Left cardiac atrium (tissue), 4 donors: ENCODE measurements at places on chromosomes 6 and 20. TPM values are rescaled to one million over a fixed set of nuclear protein-coding genes. Genes with fewer than 3 reads are reported as not detected.

GRCh38 chr6:79504372-79504771 lies 32.9 kb downstream of the LCA5 start:
- DNase-seq = no peak

DNA sequence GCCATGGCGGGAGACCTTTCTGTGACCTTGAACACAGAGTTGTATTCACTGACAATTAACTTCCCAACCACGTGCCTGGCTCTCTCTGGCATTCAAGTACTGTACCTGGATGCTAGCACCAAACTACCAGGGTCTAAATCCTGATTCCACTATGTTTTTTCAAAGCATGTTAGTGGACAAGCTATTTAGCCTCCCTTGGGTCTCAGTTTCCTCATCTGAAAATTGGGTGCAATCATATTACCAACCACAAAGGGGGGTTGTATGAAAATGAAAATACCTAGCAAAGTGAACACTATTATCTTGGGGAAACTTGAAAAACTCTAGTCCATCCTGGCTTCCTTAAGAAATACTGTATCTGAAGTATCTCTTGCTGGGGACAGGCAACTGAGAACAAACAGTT lies 308.7 kb upstream of the SGK1 start:
- DNase-seq = no peak

DNA sequence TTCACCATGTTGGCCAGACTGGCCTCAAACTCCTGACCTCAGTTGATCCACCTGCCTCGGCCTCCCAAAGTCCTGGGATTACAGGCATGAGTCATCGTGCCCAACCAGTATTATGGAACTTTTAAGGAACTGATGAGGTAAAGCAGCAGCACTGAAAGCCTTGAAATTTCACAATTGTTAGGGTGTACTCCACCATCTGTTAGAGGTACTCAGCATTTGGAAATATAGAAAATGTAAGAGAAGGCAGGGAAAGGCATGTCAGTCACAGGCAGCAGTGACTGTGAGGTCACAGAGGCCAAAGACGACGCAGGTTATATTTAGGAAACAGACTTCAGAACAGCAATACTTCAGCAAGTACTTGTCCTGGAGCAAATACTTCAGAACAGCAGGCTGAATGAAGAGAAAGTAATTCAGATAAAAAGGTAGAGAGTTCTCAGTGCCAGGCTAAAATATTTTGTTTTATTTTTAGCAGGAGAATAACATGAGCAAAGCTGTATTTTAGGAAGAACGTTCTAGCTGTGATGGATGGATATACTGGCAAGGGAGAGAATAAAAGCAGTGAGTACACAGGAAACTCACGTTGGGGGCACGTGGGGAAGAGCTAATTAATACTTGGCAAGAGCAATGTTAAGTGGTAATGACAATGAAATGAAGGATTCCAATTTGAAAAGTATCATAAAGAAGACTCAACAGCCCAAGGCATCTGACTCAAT lies 67.2 kb downstream of the DTNBP1 start:
- no peak for DNase-seq

DNA sequence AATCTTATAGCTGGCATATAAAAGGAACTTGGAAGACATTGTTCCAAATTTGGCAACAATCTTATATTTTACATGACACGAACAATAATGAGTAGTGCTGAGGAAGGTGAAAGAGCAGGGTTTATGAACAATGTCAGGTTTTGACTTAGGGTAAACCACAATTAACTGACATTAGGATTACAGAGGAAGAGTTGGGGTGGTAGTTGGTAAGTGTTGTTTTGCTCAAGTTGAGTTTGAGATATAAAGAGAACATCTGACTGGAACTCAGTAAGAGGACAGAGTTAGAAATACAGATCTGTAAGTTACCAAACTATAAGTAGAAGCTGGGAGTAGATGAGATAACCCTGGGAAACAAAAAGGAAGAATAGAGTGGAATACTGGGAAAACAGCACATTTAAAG lies 15.1 kb downstream of the RTN4IP1 start:
- DNase-seq = no peak

NFKBIL1 gene
- total RNA-seq = 14.8 TPM

DNA sequence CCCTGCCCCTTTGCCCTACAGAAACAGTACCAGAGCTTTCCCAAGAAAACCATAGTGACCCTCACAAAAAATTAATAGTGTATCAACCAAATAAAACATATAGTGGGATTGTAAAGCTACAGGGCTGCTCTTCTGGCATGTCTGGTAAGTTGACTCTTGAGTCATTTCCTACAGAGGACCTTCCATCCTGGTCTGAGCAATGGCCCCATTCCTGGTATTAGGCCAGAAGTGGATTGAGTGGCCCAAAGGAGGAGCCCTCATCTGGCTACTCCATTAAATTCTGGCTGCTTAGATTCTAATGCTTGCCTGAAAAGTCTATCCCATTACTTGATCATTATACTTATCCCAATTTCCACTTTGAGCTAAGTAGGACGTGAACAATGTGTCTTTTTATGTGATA lies 150.9 kb upstream of the HMGN3 start:
- DNase-seq = no peak
